ENCODE measurements at places on chromosomes 6 and 20.

DNA sequence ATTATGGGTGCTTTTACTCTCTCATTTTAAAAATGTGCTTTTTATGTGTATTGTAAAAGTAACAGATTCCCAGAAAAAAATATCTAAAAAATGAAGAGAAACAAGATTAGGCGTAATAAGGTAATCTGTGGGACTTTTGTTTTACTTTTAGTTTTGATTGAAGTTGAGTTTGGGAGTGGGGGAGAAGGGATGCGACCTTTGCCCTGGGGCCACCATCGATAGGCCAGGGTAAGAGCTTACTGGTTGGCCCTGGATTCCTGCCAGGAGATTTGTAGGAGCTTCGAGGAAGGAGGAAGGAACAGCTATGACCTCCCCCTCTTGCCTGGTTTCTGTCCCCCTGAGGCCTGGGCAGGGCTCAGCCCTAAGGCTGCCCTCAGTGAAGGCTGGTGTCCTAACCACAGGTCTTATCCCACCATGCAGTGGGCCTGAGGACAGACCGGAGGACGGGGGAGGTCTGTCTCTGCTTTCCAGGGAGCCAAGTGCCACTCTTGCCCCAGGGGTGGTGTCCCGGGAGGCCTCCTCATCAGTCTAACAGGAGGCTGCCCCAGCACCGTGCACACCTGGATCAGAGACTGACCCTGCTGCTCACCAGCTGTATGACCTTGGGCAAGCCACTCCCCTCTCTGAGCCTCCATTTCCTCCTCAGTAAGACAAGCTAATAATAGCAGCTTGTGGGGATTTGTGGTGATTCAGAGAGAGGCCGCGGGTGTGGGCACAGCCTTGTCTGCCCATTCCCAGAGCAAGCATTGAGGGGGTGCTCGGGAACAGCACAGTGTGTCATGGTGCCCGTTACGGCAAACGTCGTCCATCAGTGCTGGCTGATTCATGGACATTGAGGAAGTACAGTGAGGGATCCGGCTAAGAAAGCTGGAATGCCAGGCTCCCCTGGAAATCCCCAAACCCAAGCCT, 21.2 kb downstream of the TGM2 start:
- peak; percentile 82 for DNase-seq

DNA sequence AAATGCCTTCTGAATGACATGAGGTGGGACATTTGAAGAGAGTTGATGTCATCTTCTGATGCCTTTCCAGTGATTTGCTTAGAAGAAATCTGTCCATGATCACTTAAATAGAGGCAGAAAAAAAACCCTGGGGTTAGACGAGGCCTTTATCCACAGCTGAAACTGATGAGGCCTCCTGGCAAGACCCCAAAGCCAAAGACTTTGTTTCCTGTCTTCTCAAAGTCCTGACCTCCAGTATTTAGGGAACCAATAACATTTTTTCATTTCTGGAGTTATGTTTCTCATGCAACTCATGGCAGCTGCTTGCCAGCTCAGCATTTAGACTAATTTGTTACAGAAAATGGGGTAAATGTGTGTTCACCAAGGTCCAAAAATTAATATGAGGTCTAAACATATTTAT, 248.0 kb upstream of the PRDM1 start:
- no peak for DNase-seq

DNA sequence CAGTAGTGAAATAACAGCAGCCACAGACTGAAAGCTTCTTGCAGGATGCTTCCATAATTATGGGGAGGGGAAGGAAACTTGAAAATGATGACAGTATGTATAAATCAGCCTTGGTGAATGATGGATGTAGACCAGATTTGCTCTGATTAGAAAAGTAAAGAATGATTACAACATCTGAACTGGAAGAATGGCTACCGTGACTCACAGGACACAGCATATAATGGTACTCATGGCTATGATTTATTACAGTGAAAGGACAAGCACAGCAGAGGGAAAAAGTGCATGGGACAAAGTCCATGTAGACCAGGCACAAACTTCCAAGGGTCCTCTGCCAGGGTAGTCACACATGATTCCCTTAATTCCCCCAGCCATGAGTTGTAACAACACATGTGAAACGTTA, 70.7 kb upstream of the POPDC3 start:
- DNase-seq, result no peak

GRCh38 chr6:84910906-84911607, 146.7 kb upstream of the TBX18 start:
- DNase-seq, result no peak

GRCh38 chr6:162675503-162675902, 52.1 kb downstream of the PRKN start:
- no peak for DNase-seq

- no peak for DNase-seq
Observed at GRCh38 chr20:37902504-37903313, at the start of gene VSTM2L. TSS of gene VSTM2L (plus strand) at chr20:37903127. CDS start at chr20:37903351, 224 bp downstream.

- no peak for DNase-seq
Observed at GRCh38 chr20:13356591-13356990, 135.5 kb downstream of the ISM1 start.

GRCh38 chr6:36615018-36615761, 21.0 kb downstream of the SRSF3 start:
- no peak for DNase-seq

DNA sequence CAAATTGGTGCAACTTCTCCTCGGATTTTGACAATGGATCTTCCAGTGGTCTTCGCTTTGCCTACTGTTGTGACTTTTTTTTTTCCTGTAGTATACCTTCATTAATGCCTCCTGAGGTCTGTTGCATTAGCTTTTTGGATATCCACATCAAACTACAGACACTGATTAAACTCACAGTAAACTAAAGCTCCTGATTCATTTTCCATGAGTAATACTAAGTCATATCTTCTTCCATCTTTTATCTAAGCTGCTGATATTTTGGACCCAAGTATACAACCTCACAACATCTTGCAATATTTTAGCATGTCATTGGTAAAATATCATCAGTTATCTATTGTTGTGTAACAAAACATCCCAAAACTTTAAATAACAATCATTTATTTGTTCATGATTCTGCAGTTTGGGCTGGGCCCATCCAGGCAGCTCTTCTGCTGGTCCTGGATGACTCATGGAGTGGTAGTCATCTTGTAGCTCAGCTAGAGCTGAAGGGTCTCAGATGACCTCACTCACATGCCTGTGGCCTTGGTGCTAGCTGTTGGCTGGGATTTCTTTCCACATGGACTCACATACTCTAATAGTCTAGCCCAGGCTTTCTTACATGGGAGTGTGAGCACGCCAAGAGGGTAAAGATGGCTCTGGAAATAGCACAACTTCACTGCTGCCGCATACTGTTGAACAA, 78.3 kb upstream of the SRSF6 start:
- no peak for DNase-seq

DNA sequence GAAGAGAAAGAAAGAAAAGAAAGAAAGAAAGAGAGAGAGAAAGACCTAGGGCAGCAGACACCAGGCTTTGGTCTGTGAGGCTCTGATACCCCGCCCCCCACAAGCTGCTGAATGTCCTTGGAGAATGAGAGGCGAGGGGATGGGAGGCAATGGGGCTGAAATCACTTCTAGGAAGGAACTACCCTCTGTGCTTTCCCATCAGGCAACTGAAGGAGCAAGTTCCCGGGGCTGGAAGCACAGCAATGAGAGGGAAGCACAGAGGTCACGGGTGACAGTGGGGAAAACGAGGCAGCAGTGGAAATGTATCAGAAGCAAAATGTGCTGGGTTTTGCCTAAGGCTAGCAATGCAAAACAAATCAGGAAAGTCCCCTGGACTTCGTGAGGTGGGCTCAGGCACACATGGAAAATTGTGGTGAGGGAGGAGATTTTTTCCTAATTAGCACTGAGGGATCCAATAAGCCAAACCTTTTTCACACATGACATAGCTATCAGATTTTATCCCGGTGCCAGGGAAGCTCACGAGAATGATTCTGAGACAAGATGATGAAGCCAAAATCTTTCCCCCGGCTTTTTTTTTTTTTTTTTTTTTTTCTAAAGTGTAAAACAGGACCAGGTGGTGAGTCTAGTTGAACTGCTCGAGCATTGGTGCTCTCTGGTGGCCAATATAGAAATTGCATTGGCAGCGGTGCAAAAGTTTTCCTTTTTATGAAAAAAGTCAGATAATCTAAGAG, 16.8 kb upstream of the ARFGEF2 start:
- DNase-seq, result peak; percentile 56

DNA sequence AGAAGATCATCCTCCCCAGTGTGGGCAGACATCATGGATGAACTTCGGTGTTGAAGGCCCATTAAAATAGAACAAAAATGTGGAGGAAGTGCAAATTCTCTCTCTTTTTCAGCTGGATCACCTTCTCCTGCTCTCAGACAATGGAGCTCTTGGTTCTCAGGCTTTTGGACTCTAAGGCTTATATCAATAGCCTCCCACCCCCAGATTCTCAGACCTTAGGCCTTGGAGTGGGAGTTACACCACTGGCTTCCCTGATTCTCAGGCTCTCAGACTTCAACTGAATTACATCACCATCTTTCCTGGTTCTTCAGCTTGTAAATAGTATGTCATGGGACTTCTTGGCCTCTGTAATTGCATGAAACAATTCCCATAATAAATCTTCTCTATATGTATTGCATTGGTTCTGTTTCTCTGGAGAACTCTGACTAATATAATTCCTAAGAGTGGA, 36.6 kb downstream of the NSFL1C start:
- DNase-seq, result no peak

DNA sequence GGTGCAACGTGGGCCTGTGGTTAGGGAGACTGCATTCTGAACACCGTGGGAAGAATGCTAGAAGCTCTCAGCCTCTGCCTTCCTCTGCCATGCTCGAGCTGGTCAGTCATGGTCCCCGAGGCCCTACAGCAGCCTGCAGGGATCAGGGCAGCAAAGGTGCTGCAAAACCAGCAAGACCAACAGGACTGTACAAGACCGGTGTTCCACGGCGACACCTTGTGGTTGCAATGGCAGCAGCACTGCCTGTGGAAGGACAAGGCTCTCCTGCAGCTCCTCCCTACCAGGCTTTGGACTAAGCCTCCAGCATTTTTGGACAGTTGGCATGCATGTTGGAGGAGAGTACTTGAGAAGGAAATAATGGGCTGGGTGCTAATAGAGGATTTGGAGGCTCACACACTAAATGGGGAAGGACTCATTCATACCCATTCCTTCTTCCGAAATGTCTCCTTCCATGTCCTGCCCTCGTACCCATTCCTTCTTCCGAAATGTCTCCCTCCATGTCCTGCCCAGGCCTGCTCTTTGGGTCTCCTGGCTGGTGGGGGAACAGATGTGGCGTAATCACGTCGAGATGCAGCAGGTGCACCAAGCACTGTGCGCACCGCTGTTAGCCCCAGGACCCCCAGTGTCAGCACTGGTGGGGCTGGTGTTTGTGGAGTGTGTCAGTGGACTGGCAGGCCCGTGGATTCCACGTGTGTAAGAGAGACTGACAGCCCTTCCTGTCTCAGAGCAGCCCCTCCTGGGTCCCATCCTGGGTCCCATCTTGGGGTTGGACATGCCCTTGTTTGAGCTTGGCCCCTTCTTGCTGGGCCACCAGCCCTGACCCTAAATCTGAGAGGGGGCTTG, 18.6 kb upstream of the MYT1 start:
- no peak for DNase-seq

- no peak for DNase-seq
Observed at GRCh38 chr6:138545621-138545980, 46.3 kb upstream of the NHSL1 start.

DNA sequence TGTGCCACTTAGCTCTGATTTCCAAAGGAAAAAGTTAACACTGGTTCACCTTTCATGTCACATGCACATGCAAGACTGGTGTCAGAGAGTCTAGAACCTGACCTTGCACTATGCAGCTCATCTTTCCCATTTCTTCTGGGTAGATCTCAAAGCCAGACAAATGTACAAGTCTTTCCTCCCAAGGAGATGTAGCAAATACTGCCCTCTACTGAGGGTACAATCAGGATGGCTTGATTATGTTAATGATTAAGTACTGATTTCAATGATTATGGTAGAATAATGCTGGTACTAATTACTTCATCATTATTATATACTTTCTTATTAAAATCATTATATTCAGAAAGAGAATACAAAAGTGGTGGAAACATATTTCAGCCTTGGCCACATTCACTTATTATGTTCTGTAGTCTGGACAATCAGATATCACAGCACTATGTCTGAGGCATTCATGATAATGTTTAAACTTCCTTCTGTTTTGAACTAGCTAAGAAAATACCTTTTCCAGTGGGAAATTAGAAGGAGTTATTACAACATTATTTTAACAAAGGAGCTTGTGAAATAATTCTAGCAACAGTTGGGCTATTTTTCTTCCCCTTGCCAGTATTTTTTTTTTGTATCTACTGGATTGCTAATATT, 68.5 kb upstream of the FOXO3 start:
- peak; percentile 15 for DNase-seq

DNA sequence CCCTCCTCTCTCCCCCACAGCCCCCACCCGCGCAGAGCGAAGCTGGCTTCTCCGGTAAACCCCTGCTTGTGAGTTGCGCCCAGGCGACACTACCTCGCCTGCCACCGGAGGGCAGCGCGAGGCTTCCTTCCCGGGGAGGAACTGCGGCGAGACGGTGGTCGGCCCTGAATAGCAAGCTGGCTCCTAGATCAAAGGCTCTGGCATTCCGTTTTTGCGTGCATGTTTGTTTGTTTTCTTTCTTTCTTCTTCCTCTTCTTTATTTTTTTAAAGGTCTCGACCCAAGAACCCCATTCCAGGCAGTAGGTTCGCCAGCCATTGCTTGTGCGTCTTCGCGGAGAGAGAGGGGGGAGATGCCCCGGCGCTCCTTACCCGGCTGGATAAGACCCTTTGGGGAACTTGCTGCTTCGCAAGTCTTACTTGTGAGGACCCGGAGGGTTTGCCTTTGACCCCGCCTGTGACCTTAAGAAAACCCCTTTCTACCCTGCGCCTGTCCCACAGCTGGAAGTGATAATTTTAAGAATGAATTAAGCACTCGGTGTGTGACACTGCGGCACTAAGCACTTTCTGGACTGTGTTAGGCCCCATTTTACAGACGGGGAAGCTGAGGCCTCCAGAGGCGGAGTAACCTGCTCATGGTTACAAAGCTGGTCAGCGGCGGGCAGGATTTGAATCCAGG, 92.7 kb upstream of the SIRPA start:
- DNase-seq, result no peak

- DNase-seq, result no peak
Observed at GRCh38 chr6:41726876-41727275, 8.5 kb downstream of the TFEB start.

- no peak for DNase-seq
Observed at GRCh38 chr6:4907602-4908001, 96.2 kb downstream of the RPP40 start.
